A549 treated with ZK216348 at 1 μM for 4 hours (cell line): ENCODE measurements at places on chromosomes 16 and 17. TPM values are rescaled to one million over a fixed set of nuclear protein-coding genes. Genes with fewer than 3 reads are reported as not detected.

The SGCA gene
- total RNA-seq, result 0.95 to 1.6 TPM (median 1.2 TPM) in 5 replicates

The MAF gene
- total RNA-seq, result 0.25 to 0.55 TPM (median 0.39 TPM) in 5 replicates

The TLCD2 gene
- 1.3 to 2.0 TPM (median 1.6 TPM) in 5 replicates for total RNA-seq

The FBF1 gene
- total RNA-seq, result 3.1 to 12.6 TPM (median 8.6 TPM) in 5 replicates

The FN3KRP gene
- total RNA-seq, result 60.6 to 70.3 TPM (median 66.1 TPM) in 5 replicates

The KRTAP2-2 gene
- not detected in 5 replicates for total RNA-seq

The HSDL1 gene
- total RNA-seq, result 14.6 to 19.7 TPM (median 18.5 TPM) in 5 replicates

The NMRAL1 gene
- total RNA-seq, result 42.6 to 47.1 TPM (median 45.8 TPM) in 5 replicates

The HBQ1 gene
- 4.3 to 9.0 TPM (median 7.2 TPM) in 5 replicates for total RNA-seq

The KRT9 gene
- total RNA-seq, result not detected in 5 replicates

The INCA1 gene
- 1.1 to 2.4 TPM (median 1.5 TPM) in 5 replicates for total RNA-seq

The KRT12 gene
- total RNA-seq, result not detected in 5 replicates

The IRX5 gene
- total RNA-seq, result 1.3 to 2.8 TPM (median 2.0 TPM) in 5 replicates

The CYLD gene
- 10.9 to 17.1 TPM (median 15.0 TPM) in 5 replicates for total RNA-seq

The TCAP gene
- 0.61 to 1.7 TPM (median 1.1 TPM) in 5 replicates for total RNA-seq

The MPV17L gene
- 4.1 to 5.9 TPM (median 5.7 TPM) in 5 replicates for total RNA-seq

The C16orf92 gene
- total RNA-seq, result not detected in 5 replicates

The FNDC8 gene
- total RNA-seq, result 0.11 TPM in 1 of 5 replicates, not detected in the others

The C1QTNF8 gene
- not detected in 5 replicates for total RNA-seq
